ENCODE measurements at places on chromosomes 4 and X.

GRCh38 chr4:133124746-133125145 is 24.3 kb upstream of the PCDH10 start:
- DNase-seq, result no peak

GRCh38 chrX:86322913-86323312 is 174.7 kb downstream of the DACH2 start:
- DNase-seq, result no peak

DNA sequence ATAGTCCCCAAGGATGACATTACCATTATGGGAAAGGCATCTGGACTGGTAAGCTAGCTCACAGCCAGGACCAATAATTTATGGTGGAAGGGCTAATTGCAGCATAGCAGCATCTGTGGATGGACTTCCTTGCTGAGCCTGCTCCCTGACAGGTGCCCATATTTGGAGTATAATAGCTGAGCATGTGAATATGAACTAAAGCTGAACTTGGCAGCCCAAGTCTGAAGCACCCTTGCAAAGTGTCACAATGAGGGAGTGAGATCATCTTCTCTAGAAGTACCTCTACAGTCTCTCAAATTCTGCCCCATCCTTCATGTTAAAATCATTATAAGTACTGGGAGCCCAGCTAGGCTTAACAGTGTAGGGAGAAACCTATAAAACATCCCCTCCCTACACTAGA is 128.2 kb upstream of the INPP4B start:
- DNase-seq, result no peak

- peak; percentile 3 for DNase-seq
Measured at GRCh38 chr4:103018391-103019307, 856 bp downstream of the SLC9B1 start.

- no peak for DNase-seq
Measured at GRCh38 chr4:22202246-22202974, 253.8 kb upstream of the KCNIP4 start.

DNA sequence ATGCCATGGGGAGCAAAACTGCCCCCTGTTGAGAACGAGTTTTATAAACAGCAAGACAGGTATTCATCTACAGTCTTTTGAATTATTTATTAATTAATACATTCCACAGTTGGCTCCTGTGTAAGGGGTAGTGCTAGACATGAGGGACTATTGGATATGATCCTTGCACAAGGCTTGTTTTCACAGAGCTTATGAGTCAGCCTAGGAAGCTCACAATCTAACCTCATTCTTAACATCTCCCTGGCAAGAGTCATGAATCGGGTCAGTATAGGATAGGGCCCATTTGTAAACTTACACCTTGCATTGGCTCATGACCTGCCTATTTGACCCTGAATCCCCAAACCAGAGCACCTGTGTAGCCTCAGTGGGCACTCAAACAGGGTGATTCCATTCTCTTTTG is 209.1 kb upstream of the HCCS start:
- DNase-seq, result no peak

DNA sequence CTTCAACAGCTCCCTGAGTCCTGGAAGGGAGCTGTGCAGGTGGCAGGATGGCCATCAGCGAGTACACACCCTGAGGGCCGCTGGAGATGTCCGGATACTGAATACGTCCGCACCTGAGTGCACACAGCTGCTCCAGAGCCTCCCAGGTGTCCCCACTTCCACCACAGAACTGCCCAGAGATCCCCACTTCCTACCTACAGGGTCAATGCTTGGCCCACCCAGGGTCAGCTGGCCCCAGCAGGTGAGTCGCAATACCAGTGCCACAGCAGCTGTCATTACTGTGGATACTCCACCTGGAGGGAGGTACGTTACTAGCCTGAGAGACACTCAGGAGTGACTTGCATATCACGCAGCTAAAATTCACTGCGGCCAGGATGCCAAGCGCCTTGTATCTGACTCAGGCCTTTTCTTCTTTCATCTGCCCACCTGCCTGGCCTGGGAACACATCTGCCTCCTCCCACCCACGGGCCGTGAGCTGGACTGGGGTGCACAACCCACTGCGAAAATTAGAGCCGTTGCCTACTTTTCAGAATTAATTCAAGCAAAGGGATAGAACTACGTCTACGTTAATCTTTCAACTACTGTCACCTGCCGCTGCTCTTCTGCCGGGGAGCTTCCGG is 9.4 kb downstream of the C4orf50 start:
- DNase-seq, result no peak

DNA sequence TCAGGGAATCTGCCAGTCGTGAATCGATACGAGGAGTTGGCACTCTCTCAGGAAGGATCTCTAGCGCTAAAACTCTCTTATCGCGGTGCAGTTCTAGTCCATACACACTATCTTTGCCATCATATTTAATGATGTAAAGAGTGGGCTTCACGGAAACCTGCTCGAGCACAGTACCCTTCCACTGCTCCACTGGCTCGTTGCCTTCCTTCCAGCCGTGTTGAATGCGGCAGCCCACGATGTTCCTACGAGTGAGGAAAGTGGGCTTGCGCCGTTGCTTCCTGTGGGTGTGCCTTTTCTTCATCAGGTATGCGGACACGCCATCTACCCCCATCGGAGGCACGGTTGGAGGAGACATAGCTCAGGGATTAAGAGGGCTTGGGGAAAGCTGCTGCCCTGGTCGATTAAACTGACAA is 661 bp downstream of the SPIN4 start:
- no peak for DNase-seq

DNA sequence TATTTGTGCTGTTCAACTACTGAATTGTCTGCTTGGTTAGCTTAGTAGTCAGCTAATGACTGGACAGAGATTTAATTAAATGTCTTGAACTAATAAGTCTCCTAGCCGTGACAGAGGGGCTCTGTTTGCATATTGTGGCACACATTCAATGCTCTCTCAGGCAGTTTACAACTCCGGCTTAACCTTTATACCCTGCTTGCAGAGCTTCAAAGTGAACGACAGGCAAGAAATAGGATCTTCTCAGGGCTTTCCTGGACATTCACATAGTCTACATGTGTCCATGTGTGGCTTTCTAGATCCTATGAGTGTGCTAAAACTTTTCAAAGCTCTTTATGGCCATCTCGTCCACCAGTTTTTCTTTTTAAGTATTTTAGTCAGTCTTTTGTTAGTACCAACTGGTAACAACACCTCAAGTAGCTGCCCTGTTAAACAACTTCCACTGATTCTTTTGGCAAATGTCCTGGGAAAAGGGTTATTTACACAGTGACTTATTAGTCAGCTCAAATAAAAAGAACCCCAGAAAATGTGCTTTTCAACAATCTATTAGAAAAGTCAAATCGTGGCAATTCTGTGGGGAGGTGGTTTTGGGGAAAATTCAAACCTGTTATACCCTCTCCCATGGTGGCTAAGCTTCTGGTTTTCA is 28.6 kb downstream of the OR13H1 start:
- DNase-seq, result no peak

DNA sequence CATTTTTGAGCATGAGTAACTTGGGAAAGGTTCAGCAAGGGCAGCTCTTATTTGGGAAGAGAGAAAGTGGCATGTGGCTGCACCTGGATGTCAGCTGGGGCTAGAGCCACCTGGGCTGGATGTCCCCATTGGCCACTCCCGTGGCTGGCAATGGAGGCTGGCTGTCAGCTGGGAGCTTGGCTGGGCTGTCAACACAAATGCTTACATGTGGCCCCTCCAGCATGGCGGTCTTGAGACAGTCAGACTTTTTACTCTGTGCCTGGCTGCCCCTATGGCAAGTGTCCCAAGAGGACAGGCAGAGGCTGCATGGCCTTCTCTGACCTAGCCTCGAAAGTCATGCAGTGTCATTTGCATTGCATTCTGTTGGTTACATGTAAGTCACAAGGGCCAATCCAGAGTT is 99.6 kb downstream of the FAM53A start:
- no peak for DNase-seq

DNA sequence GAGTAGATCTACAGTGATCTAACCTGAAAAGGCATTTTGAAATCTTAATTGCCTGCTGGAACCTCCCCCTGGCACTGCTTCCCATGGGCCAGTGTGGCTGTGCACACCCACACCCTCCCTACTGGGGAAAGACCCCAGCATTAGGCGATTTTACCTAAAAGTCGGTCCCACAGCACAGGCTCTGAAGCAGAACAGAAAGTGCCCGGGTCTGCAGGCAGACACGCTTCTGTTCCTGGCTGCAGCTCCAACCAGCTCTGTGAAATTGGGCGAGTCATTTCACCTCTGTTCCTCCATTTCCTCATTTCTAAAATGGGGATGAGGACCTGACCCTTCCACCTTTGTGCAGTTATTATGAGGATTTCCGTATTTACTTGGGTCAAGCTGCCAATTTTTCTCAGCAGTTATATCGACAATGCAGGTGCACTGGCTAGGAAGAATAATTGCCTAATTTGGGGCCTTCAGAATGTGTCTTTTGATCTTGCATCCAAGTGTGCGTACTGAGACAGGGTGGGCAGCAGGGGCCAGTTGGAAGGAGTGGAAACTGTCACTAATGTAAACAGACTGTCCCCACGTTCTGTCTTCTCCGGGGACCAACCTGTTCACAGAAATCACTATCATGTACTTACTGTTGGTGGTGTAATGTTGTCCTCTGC is 7.1 kb downstream of the KLF3 start:
- no peak for DNase-seq

DNA sequence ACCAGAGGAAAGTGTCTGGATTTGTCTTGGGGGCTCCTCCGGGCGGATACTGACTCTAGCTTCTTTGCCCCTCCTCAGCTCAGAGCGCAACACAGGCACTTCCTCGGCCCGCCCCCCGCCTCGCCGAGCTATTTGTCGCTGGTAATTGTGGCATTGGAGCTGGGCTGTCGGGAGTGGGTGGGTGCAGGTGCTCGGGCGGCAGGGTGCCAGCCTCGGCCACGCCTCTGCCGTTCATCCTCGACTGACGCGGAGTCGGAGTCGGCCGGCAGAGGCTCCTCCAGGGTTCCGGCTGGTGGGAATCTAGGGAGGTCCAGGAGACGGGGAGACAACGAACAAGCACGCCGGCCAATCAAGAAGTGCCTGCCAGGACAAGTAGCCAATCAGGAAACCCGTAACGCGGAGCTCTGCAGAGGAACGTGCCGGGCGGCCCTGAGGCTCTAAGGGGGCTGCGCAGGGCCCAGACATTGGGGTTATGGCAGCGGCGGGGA is 3.9 kb upstream of the SYN1 start:
- peak; percentile 28 for DNase-seq

DNA sequence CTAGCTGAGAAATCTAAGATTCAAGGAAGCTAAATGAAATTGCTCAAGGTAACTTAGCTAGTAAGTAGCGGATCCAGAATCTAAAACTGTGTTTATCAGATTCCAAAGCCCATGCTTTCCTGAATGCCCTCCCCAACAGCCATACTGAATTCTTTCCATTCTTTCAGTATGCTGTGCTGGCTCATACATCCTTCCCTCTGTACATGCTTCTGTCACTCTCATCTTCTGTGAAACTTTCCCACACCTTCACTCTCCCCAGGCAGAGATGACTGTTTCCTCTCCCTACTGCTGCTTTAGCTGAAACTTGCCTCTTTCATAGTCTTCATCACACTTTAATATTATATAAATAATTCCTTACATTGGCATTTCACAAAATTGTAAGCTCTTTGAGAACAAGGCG is 39.3 kb upstream of the SMARCAD1 start:
- no peak for DNase-seq

DNA sequence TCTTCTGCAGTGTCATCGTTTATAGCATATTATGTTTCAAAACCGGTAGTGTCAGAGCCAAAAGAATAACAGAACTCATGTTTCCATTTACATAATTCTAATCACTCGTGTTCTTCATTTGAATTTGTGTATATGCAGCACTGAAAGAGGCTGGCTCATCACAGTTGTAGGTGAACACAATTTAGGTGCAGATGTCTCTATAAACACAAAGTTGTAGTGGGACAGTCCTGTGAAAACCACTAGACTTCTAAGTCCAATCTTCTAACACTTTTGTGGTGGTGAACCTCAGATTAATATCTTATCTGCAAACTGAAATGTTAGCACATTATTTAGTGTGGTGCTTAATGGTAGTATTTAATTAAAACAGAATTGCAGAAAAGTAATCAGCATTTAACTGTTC is 872.4 kb downstream of the C4orf33 start:
- no peak for DNase-seq

GRCh38 chrX:17030580-17031270 is 84.3 kb downstream of the REPS2 start:
- peak; percentile 15 for DNase-seq

Data from AG09319 (cell line).